ENCODE measurements at places on chromosomes 7 and 10.
A peak's percentile ranks its signal among the peaks of the same experiment; 100 is the strongest.

DNA sequence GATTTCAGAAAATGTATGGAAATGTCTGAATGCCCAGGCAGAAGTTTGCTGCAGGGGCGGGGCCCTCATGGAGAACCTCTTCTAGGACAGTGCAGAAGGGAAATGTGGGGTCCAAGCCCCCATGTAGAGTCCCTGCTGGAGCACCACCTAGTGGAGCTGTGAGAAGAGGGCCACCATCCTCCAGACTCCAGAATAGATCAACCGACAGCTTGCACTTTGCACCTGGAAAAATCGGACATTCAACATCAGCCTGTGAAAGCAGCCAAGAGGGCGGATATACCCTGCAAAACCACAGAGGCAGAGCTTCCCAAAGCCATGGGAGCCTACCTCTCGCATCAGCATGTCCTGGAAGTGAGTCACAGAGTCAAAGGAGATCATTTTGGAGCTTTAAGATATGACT, 14.3 kb downstream of the RPEL1 start:
- DNase-seq: no peak

DNA sequence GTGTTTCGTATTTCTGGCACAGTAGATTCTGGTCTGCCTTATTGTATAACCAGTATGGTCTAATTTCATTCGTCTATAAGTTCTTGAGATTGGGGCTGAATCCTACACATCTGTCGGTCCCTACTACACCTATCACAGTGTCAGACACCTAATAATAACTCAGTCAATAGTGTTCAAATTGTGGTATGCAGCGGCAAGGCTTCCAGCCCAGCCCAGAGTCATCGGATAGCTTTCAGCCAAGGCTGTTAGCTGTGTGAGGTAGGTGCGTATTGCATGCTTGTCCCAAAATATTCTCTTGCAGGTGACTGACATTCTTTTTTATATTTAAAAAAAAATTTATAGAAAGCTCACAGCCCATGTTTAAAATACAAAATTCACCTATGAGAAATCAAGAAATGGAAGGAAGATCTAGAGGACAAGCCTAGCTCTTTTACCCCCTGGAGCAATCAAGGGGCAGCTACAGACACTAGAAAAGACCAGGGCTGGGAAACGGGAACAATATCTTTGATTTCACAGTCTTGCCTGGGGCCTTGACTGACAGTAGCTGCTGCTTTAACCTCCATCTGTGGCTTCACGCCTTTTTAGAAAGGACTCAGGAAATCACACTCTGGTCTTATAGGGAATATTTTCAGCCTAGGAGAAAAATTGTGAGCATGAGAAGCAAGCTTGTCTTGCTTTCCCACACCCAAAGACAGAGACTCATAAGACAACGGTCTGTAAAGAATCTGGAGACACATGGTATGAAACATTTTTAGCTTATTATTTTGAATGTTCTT, 9.5 kb upstream of the ASB4 start:
- DNase-seq: no peak

- peak; percentile 24 for DNase-seq
Observed at GRCh38 chr10:63935705-63936104, 414.5 kb downstream of the REEP3 start.

DNA sequence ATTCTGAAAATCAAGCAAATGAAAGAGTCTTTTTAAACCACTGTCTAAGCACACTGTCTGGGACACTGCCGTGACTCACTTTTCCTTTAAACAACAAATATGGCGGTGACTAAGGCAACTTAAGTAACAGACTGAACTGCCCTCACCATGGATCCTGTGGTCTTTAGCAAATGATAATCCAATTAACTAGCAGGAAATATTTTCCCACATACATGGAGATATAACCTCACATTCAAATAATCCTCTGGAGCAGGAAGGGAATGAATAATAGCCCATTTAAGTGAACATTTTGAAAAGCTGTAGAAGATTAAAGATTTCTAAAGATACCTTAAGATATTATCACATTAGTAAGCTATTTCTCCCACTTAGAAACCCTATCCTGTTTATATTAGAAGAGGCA, 40.3 kb upstream of the LRRC17 start:
- no peak for DNase-seq

DNA sequence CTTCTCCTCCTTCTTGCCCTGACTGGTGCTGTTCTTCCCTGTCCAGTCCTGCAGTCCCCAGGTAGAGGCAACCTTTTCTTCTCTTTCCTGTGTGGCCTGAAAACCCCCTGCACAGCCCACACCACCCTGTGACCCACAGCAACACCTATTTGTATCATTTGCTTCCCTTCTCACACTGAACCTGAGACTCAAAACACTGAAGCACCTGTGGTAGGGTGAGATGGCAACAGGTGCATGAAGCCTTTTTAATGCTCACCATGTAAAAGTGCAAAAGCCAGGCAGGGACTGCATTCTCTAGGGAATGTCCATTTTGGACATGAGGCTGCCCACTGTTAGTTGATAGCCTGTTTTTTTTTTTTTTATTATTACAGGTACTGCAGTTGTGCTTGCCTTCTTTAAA, 71.4 kb downstream of the LRMDA start:
- DNase-seq: no peak

DNA sequence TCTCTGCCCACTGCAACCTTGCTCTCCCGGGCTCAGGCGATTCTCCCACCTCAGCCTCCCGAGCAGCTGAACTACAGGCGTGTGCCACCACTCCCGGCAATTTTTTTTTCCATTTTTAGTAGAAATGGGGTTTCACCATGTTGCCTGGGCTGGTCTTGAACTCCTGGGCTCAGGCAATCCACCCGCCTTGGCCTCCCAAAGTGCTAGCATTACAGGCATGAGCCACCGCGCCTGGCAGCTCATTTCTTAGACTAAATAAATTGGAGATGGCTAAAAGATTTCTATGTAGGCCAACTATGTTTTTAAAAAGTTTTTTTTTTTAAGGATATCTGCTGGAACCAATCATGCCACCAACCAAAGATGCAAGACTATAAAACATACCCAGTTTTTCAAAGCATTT, 67.8 kb downstream of the TRUB1 start:
- DNase-seq: no peak

GRCh38 chr10:7243873-7244272, 167.0 kb downstream of the SFMBT2 start:
- peak; percentile 56 for DNase-seq

GRCh38 chr7:106767078-106767477, 98.0 kb upstream of the PIK3CG start:
- DNase-seq: peak; percentile 61

GRCh38 chr7:74051629-74052410, 23.8 kb downstream of the ELN start:
- peak; percentile 45 for DNase-seq

DNA sequence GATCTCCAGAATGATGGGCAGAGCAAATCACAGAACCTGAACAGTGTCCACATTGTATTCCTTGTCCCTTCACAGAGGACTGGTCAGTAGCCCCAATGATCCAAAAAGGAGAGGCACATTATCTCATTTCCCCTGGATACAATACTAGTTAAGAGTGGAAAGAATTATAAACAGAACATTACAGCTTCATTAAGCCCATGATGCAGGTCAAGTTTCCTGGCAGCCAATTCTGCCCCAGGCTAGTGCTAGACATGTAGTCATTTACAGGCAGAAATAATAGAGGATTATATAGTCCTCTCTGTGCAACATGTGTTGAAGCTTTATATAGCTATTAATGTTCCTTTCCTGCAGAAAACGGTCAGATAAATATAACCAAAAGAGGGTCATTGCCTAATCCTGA, 124.3 kb upstream of the WNT16 start:
- DNase-seq: no peak

DNA sequence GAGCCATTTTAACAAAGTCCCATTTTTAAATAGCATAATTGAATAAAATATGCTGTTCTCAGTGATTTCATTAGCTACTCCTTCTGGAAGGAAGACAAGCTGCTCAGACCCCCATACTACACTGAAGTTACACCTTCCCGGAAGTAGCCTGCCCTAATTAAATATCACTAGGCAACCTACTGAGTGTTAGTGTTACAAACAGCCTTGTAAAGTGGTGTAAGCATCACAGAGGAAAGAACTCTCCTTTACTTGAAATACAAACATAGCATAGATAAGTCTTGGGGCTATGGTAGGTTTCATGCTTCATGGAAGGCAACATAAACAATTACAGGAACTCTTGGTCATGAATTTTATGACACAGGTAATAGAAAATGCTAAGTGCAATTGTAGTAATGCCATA, 43.4 kb upstream of the PTN start:
- no peak for DNase-seq

DNA sequence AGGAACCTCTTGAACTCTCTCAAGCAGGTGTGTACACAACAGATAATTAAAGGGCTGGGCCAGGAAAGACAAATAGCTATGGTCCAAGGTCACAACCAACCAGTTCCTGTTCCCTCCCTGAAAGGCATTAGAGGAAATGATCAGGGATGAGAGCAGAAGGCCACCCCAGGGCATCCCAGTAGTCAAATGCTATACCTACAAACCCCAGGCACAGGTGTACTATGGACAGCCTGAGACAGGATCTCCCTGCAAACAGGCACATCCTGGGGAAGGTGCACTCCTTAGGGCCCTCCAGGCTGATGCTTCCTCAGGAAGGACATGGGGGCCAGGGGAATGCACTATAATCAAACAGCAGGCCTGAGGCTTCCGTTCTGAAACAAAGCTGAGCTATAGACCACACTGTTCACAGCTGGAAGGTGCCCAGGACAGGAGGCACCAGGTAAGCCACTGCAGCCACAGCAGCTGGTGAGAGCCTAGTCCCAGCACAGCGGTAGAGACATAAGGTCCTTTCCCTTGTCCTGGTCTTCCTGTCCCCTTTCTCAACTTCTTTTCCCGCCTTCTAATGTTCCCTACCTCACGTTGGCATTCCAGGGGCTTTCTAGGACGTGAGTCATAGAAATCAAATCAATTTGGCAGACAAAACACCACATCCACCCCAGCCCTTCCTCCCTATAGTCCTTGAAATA, 13.3 kb downstream of the PARP12 start:
- DNase-seq: no peak

DNA sequence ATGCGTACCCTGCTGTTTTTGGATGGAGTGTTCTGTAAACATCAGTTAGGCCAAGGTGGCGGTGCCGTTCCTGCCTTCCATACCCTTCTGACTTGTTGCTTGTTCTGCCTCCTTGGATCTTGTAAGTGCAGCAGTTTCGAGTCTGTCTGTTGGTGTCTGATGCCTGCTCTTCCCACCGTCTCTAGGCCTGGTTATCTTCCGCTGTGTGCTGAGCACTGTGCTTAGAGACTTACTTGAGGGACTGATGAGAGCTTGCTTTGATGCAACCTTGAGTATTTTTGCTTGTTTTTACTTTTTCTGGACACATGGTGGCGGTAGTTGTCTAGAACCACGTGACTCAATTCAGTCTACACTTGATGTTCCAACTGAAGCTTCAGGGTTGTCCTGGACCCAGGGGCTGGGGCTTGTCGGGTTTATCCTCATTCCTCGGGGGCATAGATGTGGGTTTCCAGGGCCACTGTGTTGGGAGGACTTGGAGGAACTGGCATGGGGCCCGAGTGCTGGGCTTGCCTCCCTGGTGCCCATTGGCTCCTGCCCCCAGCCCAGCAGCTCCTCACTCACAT, 14.4 kb upstream of the SPRN start:
- peak; percentile 83 for DNase-seq

All from KBM-7 (cell line).